ENCODE measurements at places on chromosomes 4 and X.

GRCh38 chr4:161714022-161714751, 449.6 kb downstream of the FSTL5 start:
- DNase-seq = no peak

DNA sequence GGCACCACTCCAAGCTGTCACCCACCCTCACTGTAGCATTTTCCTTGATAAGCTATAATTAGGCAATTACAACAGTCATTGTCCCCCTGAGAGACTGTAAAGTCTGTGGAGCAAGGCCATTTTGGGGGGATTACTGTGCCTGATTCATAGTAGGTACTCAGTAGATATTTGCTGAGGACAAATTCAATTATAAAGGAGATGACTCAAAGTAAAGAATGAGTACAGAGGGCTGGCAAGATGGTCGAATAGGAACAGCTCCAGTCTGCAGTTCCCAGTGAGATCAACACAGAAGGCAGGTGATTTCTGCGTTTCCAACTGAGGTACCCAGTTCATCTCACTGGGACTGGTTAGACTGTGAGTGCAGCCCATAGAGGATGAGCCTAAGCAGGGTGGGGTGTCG, 42.0 kb downstream of the MAOB start:
- no peak for DNase-seq

GRCh38 chr4:119103263-119103662, 32.4 kb upstream of the MYOZ2 start:
- DNase-seq = no peak

DNA sequence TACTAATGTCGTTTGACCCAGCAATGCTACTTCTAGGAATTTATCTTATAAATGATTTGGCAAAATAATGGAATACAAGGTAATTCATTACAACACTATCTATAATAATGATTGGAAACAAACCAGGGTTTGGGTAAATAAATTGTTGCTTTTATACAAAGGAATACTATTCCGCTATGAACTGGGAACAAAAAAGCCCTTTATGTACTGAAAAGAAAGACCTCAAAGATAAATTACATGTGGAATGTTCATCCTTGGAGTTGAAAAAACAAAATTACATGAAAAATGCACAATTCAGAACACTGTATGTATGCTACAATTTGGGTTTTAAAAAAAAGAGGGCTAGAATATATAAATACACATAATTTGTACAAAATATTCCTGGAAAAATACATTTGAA, 5.2 kb upstream of the NUP54 start:
- no peak for DNase-seq

- no peak for DNase-seq
Measured at GRCh38 chr4:182277377-182277776, 34.2 kb downstream of the TENM3 start.

DNA sequence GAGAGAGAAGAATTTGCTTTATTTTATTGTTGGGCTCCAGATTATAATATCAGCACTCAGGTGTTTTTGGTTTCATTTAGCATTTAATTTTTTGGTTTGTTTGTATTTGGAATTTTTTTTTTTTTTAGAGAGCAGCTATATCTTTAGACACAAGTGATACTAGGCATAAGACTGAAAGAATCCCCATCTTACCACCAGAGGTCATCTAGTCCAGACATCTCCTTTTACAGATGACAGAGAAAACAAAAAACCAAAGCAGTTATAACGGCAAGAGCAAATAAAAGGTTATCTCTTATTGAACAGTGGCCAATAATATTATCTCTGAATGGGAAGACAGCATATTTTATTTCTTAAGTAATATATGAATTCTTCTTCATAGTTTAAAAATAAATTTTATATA, 22.8 kb downstream of the USP38 start:
- DNase-seq = no peak

- no peak for DNase-seq
Measured at GRCh38 chrX:51420610-51421009, 75.8 kb downstream of the NUDT11 start.

DNA sequence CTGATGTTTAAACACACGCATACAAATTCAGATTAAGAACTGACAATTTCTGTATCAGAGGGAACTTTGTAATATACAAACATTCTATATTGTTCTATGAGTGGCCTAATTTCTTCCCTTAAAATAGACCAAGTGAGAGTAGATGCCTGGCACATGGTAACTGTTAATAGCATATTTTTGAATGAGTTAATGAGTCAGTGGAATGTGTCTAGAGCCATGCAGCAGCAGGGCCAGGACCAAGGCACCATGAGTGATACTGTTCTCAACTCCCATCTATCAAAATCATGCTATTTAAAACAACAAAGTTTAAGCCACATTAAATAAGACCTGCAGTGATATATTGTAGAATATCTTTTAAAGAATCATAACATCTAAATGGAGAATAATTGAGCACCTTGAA, 98.3 kb downstream of the ARHGAP24 start:
- no peak for DNase-seq

GRCh38 chr4:90745176-90745575, 618.0 kb downstream of the CCSER1 start:
- no peak for DNase-seq

- DNase-seq = no peak
Measured at GRCh38 chr4:151669990-151670389, 90.8 kb downstream of the GATB start.

GRCh38 chr4:8341691-8342090, 72.1 kb downstream of the HTRA3 start:
- DNase-seq = no peak

GRCh38 chr4:168888715-168889215, 121.3 kb downstream of the CBR4 start:
- DNase-seq = no peak

- DNase-seq = no peak
Measured at GRCh38 chr4:182400790-182401189, 157.6 kb downstream of the TENM3 start.

Measured in stimulated activated CD4-positive, alpha-beta T cell treated with anti-CD3 and anti-CD28 coated beads, Interleukin-4, amount 100 ng/mL, for 4 hours (primary cell).